ENCODE measurements at places on chromosomes 11 and 22.

DNA sequence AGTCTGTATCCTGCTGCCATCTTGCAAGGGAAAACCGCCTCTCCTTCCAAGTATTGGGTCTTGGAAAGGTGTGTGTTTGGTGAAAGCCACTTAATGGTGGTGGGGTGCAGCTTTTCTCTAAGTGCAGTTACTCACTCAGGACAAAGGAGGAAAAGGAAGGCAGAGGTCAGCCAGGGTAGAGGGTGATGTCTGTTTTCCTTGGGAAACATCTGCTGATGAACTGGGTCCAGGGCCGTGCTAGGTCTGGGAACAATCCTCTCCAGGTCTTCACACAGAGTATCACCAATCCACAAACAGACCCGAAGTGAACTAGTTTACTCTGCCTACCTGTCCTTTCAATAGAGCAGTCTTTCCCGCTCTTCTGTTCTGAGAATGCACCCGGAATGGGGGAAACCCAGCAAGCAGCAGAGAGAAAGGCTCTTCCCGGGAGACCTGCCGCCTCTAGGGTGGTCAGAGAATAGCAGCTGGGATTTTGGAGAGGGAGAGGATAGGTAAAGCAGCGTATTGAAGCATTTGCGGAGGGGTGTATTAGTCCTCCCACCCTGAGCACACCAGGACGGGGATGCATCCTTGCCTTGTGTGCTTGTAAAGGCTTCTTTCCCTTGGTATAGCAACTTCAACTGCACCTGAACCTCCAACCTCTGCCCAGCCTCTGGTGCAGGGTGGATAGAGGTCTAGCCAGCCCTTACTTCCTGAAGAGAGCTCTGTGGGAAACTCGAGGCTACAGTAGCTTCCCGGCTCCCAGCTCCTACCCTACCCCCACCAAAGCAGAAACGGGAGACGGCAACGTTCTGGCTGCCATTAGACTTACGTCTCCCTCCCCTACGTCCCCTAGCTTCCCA, 20.7 kb downstream of the LHFPL7 start:
- DNase-seq: no peak

- DNase-seq: no peak
Observed at GRCh38 chr11:61347916-61348461, 13.7 kb downstream of the CYB561A3 start.

GRCh38 chr22:49062802-49063544, 764.7 kb downstream of the BRD1 start:
- DNase-seq: no peak

- DNase-seq: no peak
Observed at GRCh38 chr11:65915101-65915820, 3.6 kb downstream of the C11orf68 start.

DNA sequence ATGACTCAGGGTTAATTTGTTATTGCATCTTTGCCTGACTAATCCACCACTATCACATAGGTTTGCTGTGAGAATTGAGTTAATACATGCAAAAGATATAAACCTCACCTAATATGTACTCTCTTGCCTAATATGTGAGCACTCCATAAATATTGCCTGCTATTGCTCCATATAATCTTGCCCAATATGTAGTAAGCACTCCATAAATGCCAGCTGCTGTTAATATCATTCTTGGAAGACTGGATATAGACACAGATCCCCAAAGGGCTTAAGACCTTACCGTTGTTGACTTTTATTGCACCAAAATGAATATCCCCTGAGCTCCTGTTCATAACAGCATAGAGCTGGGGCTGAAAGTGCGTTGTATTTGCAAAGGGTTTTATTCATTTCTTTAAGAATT, 27.0 kb upstream of the LRRC55 start:
- DNase-seq: no peak

GRCh38 chr11:86704710-86705109, 32.3 kb upstream of the ME3 start:
- DNase-seq: peak; percentile 16

DNA sequence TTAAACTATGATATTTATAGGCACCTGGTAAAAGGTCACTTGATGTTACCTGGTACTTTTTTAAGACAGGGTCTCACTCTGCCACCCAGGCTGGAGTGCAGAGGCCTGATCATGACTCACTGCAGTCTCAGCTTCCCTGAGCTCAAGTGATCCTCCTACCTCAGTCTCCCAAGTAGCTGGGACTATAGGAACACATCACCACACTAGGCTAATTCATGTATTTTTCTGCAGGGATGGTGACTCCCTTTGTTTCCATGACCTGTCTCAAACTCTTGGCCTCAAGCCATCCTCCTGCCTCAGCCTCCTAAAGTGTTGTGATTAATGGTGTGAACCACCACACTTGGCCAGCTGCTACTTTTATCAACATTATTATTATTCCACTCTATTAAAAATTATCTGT, 47.6 kb downstream of the OR4C45 start:
- no peak for DNase-seq

DNA sequence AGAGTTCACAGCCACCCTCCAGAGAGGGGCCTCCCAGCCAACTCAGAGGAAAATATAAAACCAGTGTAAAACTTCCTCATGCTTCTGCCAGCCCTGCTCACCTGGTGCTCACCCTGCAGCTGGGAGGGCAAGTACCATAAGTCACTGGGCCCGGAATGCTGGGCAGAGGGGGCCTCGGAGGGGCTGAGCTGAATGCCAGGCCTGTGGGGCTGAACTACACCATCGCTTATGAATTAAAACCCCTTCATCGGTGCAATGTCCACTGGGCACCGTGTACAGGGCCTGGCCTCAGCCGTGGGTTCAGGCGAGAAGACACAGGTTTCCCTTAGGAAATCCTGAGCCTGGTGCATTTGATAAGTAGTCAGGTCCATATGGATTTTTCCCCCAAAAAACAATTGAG, 828.6 kb downstream of the TBC1D22A start:
- DNase-seq: no peak

- DNase-seq: peak; percentile 55
Observed at GRCh38 chr11:19980957-19981669, 179.2 kb downstream of the DBX1 start.

DNA sequence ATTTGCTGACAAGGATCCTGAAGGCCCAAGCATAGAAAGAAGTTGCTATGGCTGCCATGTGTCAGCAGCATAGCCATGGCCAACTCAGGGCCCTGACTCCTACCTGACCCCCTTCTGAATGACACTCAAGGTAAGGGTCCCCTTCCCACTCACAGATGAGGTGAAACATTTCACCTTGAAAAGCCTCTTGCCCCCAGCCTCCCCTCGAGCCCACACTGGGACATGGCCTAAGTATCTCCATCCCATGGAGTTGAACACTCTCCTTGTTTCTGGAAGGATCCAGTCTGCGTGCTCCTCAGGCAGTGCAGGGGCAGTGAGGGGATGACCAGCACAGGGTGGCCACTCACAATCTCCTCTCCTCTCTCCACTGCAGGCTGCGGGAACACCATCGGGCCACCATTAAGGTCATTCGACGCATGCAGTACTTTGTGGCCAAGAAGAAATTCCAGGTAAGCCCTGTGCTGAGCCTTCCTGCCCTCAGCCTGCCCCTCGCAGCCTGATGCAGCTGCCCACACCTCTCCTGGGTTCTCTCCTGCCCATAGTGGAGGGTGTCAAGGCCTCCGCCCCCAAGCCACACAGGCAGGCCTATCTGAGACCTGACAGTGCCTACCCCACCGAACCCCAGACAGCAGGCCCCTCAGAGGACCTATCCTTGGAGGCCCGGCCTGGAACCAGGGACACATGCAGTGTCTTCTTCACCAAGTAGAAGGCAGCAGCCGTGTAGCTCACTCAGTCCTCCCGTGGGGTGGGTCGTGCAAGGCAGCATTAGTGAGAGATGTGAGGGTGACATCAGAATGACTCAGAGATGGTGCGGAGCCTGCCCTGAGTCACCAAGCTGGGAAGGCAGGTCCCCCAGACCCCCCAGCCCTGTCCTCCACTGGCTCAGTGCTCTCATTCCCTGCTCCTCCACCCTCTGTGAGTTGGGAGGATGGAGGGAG, 68.9 kb upstream of the KCNQ1OT1 start:
- DNase-seq: no peak

DNA sequence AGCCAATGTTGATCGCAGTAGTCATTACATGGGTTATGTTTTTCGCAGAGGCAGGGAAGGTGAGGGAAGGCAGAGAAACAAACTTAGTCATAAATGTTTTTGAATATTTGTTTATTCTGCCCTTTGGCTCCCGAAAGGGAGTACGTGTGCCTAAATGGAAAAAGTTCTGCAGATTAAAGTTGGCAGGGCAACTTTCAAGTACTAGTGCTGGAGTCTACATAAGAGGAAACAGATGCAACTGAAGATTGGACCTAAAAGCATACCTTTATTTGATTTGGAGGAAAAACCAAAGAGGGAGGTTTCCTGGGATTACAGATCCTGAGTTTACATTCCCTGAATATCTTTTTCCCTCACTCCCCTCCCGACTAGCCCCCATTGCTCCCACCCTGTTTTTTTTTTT, 5.7 kb downstream of the HSD17B12 start:
- DNase-seq: peak; percentile 45

- no peak for DNase-seq
Observed at GRCh38 chr11:94219771-94220170, 84.6 kb upstream of the IZUMO1R start.

- no peak for DNase-seq
Observed at GRCh38 chr11:78698612-78699011, 123.9 kb upstream of the NARS2 start.

DNA sequence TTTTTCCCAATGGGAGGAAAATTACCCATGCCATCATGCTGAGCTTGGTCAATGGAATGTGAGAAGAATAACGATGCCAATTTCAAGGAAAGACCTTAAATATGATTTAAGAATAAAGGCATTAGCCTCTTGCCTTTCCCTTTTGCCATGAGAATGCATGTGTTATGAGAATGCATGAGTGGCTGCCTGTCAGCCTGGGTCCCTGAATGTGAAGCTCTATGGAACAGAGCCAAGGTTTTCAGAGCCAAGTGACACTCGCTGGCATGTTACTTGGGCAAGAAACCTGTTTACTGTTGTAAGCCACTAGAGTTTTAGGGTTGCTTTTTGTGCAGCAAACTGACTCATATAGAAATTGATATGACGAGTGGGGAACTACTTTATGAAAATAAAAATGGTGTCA, 75.7 kb downstream of the JRKL start:
- DNase-seq: no peak

- DNase-seq: no peak
Observed at GRCh38 chr11:36738292-36738861, 140.3 kb upstream of the RAG2 start.

- DNase-seq: no peak
Observed at GRCh38 chr11:64677441-64678023, 45.5 kb downstream of the NRXN2 start.

- DNase-seq: no peak
Observed at GRCh38 chr11:106998116-106998915, 20.0 kb downstream of the GUCY1A2 start.

- DNase-seq: no peak
Observed at GRCh38 chr11:27462543-27462942, 10.0 kb downstream of the LGR4 start.

GRCh38 chr11:25037431-25037830, 540.6 kb downstream of the LUZP2 start:
- DNase-seq: no peak

- DNase-seq: no peak
Observed at GRCh38 chr11:47337229-47337924, 15.1 kb downstream of the MYBPC3 start.

DNA sequence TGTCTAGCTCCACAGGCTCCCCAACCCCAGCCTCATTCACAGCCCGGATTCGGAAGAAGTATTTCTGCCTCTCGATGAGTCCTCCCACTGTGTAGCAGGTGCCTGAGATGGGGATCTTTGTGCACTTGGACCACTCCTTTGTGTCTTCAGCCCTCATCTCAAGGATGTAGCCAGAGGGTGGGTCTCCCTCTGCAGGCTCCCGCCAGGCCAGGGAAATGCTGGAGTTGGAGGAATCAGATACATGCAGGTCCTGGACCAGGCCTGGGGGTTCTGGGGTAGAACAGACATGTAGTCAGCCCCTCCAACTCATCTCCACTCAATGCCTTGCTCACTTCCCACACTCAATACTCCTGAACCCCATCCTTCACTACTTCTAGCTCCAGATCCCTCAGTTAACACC, 10.8 kb downstream of the TMEM86A start:
- no peak for DNase-seq

GRCh38 chr11:80899381-80899780, 1458.6 kb upstream of the TENM4 start:
- DNase-seq: peak; percentile 43

DNA sequence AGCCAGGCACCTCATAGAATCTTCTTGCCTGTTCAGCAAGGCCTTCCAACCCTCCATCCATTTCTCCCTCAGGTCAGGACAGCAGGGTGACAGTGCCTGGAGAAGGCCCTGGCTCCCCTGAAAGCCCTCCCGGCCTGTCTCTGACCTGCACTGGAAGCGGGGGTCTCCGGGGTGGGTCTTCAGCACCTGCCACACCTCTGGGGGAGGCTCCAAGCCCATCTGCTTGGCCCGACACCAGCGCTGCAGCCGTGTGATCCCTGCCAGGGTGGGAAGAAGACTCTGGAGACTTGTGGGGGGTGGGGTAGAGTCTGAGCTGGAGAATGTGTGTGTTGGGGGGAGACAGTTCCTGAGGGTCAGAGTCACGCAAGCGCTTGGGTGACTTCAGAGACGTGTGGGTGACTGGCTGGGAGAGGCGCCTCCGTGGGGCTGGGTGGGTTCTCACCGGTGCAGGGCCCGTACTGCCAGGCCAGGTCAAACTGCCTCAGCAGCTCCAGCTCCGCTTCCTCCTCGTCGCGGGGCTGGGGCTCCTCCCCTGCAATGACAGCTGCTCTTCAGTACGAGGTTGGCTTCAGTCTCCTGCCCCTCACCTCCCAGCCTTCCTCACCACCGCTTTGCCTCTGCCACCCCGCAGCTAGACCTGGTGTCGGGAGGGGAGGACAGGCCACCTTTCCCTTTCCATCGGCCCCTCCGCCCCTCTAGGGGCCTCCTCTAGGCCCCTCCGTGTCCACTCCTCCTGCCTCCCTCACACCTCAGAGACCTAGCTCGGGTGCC, 615 bp downstream of the POLD4 start:
- DNase-seq: peak; percentile 69

DNA sequence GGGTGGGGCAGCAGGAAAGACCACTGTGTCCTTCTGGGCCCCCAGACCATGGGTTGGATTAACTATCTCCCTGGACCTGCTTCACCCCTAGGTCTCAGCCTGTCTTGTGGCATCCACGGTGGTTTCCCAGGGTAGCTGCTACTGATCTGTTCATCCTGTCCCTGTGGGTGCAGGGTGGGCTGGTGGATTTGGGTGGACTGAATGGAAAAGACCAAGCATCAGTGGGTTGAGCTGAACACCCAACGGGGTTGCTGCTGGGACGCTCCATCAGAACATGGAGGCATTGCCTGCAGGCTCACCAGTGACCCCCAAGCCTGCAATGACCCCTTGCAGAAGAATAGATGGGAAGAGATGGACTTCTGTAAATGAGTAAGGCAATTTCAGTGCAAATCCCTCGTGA, 812.1 kb downstream of the TBC1D22A start:
- DNase-seq: no peak

Data from hematopoietic multipotent progenitor cell treated with erythropoietin and hydrocortisone succinate and interleukin-3 and kit ligand, for 6 days (in vitro differentiated cells).